ENCODE measurements at places on chromosomes 12 and 14.

DNA sequence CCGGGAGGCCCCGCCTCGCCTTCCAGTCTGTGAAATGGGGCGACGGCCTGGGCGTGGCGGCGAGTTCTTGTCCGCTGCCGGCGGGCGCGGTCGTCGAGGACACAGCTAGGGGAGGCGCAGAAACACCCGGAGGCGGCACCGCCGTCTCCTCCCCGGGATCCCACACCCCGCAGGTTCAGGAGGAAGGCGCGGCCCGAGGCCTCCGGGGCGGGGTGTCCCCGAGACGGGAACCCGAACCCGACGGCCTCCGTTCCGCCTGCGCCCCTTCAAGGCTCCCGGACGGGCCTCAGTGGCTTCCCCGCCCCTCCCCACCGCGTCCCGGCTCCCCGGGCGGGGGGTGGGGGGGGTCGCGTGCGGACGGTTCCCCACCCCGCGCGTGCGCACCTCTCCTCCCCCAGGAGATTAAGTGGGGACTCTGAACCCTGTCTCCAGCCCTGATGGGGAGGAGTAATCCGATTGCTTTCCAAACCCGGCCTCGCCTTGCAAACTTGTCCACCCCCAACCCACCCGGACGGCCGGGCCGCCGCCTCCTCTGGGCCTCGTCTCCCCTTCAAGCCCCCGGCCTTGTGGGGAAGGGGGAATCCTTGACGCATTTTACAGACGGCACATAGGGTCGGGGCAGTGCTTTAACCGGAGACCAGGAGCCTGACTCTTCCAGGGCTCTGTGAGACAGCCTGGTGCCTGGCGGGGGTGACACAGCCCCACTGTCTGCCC is 35.3 kb upstream of the ANKRD9 start:
- no peak for DNase-seq

- DNase-seq = peak; percentile 77
Measured at GRCh38 chr14:21352587-21352986, 31.2 kb downstream of the SUPT16H start.

GRCh38 chr12:41983394-41983793 is 161.3 kb downstream of the GXYLT1 start:
- DNase-seq = no peak

- DNase-seq = no peak
Measured at GRCh38 chr12:68428724-68429501, 96.8 kb upstream of the MDM1 start.

DNA sequence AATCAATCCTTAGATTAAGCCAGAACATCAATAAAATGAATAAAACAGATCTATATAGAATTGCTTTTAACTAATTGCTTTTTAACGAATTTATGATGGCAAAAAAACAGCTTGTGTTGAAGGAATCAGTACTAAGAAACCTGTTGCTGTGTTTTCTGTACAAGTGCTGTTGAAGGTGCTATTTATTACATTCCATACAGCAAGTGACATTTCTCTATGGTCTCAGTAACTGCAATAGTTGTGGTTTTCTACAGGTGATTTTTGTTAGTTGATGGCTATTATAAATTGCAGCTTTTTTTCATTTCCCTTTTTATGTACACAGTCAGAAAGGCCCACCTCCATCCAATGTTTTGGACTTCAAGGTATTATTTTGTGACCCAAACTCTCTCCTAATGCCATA is 56.6 kb downstream of the SLC2A13 start:
- DNase-seq = no peak

- no peak for DNase-seq
Measured at GRCh38 chr12:108196921-108197320, 67.8 kb downstream of the WSCD2 start.

DNA sequence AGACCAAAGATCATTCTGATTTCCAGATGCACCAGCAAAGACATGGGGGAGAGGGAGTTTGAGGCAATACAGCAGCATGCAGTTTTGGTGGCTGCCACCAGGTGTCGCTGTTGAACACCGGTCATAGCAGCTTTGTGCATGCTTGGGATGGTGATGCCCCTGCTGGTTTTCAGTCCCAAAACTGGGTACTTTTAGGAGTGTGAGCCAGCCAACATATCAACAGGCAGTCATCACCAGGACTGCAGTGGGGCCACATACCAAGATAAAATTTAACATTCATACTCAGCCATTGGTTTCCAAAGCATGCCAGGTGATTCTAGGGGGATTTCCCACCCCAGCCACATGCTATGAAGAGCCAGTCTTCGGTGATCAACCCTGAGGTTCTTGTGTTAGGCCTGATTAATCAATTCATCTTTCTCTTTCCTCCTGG is 64.2 kb downstream of the PHETA1 start:
- peak; percentile 75 for DNase-seq

DNA sequence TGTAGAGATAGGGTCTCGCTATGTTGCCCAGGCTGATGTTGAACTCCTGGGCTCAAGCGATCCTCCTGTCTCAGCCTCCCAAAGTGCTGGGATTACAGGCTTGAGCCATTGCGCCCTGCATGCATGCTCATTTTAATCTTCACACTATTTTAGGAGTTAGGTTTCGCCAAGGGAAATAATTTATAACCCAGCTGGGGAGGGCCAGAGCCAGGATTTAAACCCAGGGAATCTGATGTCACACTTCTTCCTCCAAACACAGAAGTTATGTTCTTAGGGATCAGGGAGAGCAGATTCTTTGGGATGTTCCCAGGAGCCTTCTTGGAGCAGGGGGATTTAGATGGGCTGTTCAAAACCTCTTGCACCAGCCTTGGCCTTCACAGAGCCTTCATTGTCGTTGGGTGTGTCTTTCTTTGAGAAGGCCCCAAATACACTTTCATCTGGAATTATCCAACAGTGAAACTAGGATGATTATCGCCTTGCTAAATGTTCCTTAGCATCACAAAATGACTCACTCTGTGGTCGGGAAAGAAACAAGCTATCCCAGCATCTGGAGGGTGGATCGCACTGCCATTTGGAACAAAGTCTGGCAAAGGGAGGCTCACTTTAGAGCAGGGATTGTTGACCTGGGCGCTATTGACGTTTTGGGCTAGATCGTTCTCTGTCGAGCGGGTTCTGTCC is 8.2 kb upstream of the PPP1CC start:
- no peak for DNase-seq

GRCh38 chr12:18320036-18320617 is 58.8 kb downstream of the PIK3C2G start:
- DNase-seq = peak; percentile 69

- peak; percentile 93 for DNase-seq
Measured at GRCh38 chr12:104750061-104750460, 208.0 kb downstream of the SLC41A2 start.

DNA sequence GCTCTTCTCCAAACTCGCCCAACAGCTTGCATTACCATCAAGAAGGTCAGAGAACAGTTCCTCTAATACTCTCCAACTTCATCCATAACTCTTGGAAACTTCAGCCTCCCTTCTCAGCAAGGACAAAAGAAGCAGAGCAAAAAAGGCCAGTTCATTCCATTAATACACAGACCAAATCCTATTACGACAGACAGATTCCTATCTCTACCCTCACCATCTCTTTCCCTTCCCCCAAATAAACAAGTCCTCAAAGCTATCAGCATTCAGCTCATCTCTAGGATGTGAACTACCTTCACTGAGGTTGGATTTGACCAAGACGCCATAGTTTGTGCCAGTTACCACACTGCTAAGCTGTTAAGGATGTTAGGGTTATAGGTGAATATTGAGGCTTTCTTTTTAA is 25.2 kb downstream of the SINHCAF start:
- DNase-seq = no peak

DNA sequence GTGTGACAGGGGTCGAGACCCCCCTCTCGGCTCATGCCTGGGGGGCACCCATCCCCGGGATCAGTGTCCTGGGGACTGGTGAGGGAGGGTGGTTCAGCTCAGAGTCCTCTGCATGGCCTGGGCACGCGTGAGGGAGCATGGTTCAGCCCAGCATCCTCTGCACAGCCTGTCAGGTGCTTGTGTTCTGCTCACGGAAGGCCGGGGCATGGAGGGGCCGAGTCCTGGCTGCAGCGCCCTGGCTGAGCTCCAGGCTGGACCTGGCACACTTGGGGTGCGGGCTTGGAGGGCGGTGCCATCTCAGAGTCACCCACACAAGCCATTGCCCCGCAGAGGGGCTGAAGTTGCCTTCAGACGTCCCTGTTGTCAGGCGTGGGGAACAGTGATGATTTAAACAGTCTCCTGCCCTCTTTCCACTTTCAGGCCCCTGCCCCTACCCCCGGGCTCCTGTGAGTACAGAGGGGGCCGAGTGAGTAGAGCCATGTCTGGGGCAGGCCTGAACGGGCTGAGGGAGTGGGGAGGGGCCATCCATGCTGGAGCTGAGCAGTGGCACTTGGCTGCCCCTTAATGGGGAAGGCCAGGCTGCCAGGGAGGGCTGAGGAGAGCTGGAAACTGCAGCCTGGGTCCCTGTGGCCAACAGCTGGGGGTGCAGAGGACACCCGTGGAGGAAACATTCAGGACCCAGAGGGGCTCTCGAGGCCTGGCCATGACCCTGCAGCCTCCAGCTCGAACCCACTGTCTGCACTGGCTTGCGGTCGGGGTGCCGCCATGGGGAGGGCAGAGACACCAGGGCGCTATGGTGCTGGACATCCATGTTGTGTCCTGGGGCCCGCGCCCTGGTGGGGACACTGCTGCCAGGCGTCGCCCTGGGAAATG is 22.5 kb downstream of the FBRSL1 start:
- DNase-seq = peak; percentile 12

- DNase-seq = no peak
Measured at GRCh38 chr14:101858791-101859537, 97.5 kb downstream of the PPP2R5C start.

GRCh38 chr12:29320295-29321085 is 60.5 kb downstream of the ERGIC2 start:
- no peak for DNase-seq

DNA sequence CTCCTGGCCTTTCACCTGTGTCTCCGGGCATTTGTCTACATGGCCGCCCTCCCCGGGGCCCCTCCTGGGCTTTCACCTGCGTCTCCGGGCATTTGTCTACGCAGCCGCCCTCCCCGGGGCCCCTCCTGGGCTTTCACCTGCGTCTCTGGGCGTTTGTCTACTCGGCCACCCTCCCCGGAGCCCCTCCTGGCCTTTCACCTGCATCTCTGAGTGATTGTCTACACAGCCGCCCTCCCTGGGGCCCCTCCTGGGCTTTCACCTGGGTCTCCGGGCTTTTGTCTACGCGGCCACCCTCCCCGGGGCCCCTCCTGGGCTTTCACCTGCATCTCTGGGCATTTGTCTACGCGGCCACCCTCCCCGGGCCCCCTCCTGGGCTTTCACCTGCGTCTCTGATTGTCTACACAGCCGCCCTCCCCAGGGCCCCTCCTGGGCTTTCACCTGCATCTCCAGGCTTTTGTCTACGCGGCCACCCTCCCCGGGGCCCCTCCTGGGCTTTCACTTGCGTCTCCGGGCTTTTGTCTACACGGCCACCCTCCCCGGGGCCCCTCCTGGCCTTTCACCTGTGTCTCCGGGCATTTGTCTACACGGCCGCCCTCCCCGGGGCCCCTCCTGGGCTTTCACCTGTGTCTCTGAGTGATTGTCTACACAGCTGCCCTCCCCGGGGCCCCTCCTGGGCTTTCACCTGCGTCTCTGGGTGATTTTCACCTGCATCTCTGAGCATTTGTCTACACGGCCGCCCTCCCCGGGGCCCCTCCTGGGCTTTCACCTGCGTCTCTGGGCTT is 68.0 kb upstream of the GALNT9 start:
- DNase-seq = no peak

- no peak for DNase-seq
Measured at GRCh38 chr12:120118321-120119061, 1.9 kb upstream of the RAB35 start.

DNA sequence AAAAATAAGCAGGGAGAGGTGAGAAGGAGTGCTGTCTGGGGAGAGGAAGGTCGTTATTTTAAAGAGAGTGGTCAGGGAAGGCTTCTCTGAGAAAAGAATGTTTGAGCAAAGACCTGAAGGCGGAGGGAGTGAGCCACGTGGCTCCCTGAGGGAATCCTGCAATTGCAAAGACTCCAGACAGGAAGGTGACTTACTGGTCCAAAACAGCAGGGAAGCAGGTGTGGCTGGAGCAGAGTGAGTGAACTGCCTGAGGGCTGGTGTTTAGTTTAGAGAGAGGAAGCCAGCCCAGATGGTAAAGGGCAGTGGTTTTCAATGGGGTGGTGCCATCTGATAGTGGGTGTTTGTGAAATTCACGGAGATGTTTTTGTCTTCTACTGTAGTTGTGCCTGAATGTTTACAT is 58.8 kb upstream of the LTA4H start:
- peak; percentile 71 for DNase-seq

- DNase-seq = no peak
Measured at GRCh38 chr12:7162691-7163114, 26.8 kb upstream of the PEX5 start.

GRCh38 chr12:66742508-66743367 is 63.9 kb upstream of the GRIP1 start:
- peak; percentile 5 for DNase-seq

DNA sequence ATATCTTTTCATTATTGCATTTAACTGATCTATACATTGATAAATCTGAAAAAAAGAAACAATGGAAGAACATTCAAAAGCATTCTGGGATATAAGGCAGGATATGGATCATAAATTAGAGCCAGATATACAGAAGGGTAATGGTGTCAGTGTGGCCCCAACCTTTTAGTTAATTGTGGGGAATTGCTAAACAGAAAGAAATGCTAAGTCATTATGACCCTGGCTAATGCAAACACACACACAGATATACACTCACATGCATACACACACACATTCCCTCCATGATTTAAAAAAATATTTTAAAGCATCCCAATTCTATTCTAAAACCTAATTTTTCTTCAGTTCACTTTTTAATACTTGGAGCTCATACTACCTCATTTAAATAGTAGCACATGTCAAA is 404.5 kb downstream of the BCAT1 start:
- no peak for DNase-seq

GRCh38 chr12:13339538-13339937 is 143.0 kb downstream of the EMP1 start:
- no peak for DNase-seq

- no peak for DNase-seq
Measured at GRCh38 chr14:68236582-68237458, 417.2 kb downstream of the RAD51B start.

- DNase-seq = no peak
Measured at GRCh38 chr14:40213701-40214100, 781.5 kb upstream of the FBXO33 start.

DNA sequence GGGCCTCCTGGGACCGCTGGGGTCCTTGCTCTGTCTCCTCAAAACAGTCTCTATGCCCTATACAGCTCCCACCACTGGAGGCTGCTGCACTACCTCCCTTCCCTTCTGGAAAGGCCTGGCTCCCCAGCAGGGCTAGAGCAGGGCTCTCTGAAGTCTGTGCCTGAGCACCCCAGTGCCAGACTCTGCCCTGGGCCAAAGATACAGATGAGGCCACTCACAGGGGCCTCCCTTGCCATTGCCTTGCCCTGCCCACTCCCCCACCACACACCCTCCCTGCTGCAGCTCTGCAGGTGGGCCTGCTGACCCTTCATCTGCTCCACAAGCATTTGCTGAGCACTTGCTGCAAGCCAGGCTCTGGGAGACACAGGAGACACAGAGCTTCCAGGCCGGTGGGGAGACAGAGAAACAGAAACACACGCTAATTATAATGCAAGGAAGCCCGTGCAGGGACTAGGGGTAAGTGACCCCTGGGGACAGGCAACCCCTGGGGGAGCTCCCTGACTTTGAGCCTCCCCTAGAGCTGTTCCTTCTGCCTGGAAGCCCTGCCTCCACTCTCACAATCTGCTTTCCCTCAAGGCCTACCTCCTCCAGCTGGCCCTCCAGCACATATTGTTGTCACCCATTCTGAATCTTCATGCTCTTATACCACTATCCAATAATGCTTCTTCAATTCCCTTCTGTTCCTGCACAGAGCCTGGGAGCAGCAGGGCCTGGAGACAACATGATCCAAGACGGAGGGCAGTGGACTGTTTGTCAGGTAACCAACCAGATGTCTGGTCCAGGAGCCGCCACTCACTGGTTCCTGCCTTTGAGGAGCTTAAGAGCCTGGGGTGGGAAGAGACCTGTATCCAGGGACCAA is 32.6 kb upstream of the PNMA1 start:
- DNase-seq = peak; percentile 75
